ENCODE measurements at places on chromosomes 5 and 9.

DNA sequence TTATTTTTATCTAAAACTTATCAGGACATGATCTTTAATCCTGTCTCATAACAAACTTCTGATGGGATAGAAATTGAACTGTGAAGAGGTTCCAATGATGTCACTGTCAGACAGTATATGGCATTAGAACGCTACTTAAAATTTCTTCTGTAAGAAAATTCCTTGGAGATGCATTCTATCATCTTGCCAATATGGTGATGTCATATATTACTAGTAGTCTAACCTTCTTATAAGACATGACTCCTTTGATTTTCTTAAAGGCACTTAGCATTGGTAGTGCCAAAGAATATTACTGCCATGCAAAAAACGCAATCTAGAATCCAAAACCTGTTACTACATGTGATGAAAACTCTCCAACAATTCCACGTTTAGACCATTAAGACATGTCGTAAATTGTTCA lies 131.1 kb downstream of the SLC25A46 start:
- DNase-seq: no peak

DNA sequence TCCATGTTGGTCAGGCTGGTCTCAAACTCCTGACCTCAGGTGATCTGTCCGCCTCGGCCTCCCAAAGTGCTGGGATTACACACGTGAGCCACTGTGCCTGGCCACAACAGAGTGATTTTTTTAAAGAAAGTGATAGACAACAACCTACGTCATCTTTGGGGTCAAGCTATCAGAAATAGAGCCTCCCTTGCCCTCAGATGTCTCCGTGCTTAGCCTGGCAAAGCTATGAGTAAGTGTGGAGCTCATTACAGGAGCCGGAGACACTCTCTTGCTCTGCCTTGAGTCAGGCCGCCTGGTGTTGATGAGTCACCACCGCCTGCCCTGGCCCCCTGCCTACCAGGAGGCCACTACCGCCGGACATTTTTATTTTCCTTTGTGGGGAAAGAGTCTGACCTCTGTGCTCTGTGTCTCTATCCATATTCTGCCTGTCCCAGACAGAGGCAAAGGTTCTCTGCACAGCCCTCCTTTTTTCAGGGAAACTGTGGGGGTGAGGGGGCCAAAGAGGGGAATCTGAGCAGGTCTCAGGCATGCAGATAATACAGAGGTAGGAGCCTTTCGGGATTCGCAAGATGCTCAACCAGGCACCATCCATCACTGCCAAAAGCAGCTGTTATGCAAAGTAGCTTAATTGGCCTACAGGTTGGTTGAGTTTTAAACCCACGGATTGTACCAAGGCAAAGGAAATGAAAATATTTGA lies 123.7 kb upstream of the CPEB4 start:
- peak; percentile 98 for DNase-seq

- DNase-seq: no peak
Observed at GRCh38 chr9:107874591-107875369, 385.2 kb upstream of the KLF4 start.

GRCh38 chr9:95441081-95441480 lies 75.7 kb downstream of the PTCH1 start:
- no peak for DNase-seq

DNA sequence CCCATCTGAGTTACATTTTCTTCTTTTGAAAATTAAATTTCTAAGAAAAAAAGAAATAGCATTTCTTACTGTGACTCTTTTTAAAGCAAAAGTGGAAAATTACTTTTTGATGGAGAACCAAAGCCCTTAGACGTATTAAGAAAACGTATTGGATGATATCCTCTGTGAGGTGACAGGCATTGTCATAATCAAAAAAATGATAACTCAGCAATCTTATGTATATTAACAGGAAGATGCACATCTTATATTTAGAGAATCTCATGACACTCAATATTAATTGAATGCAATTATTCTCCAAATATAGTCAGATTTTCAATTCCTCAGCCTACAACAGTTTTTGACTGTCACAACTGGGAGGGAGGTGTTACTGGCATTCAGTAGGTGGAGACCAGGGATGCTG lies 25.1 kb downstream of the FGF10 start:
- DNase-seq: no peak

DNA sequence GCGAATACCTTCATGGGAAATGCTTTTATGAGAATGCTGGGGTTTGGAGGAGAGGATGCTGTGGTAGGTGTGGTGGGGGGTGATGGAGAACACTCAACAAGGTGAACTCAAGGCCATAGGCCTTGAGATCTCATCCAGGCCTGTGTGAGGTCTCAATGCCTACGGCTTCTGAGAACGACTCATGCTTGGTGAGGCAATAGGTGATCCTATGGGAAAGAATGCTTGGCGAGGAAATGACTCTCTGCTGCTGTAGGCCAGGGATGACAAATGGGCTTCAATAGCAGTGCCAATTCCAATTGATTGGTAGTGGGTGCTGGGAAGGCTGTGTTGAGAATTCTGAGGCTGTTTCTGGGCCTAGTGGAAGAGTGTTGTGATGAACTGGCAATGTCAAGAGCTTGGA lies 280.2 kb upstream of the CLINT1 start:
- no peak for DNase-seq

GRCh38 chr5:154519359-154519758 lies 41.3 kb upstream of the HAND1 start:
- peak; percentile 27 for DNase-seq

GRCh38 chr5:133552925-133553525 lies 59.3 kb downstream of the FSTL4 start:
- DNase-seq: peak; percentile 65

- no peak for DNase-seq
Observed at GRCh38 chr5:142650060-142650459, 35.8 kb downstream of the FGF1 start.

GRCh38 chr5:52856564-52856963 lies 68.8 kb downstream of the ITGA1 start:
- DNase-seq: peak; percentile 60

GRCh38 chr9:79193001-79193400 lies 378.8 kb upstream of the TLE4 start:
- peak; percentile 61 for DNase-seq

- no peak for DNase-seq
Observed at GRCh38 chr5:150847334-150847695, 994 bp downstream of the IRGM start.

- DNase-seq: peak; percentile 87
Observed at GRCh38 chr9:130680836-130681768, 12.5 kb upstream of the EXOSC2 start.

DNA sequence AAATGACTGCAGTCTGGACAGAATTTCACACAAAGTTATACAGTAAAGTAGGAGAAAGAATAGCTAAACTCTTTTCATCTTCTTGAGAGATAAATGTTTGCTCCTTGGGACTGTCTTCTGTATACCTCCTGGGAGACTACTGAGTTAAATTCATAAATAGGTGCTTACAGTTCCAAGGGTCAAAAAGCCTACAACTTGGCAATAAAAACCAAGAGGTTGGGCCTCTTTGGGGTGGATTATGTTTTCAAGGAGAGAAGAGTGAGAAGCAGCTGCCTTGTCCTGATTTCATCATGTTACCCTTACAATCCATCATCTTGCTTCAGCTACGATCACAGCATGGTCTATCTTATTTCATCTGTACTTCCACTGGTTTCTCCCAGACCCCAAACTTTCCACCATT lies 213.2 kb upstream of the RPS23 start:
- DNase-seq: no peak

DNA sequence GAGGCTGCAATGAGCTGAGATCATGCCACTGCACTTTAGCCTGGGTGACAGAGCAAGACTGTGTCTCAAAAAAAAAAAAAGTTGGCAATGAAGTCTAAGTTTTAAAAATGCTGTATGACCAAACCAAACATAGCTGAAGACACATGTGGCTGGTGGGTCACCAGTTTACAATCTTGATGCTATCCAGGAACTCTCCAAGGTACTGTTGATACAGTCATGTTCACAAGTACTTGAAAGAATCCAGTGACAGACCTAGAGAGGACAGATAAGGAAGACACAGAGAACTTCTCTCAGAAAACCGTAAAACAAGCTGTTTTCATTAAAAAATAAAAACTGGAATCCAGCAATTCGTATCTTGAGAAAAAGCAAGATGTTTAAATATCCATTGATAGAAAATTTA lies 95.7 kb downstream of the ACTBL2 start:
- DNase-seq: peak; percentile 61

DNA sequence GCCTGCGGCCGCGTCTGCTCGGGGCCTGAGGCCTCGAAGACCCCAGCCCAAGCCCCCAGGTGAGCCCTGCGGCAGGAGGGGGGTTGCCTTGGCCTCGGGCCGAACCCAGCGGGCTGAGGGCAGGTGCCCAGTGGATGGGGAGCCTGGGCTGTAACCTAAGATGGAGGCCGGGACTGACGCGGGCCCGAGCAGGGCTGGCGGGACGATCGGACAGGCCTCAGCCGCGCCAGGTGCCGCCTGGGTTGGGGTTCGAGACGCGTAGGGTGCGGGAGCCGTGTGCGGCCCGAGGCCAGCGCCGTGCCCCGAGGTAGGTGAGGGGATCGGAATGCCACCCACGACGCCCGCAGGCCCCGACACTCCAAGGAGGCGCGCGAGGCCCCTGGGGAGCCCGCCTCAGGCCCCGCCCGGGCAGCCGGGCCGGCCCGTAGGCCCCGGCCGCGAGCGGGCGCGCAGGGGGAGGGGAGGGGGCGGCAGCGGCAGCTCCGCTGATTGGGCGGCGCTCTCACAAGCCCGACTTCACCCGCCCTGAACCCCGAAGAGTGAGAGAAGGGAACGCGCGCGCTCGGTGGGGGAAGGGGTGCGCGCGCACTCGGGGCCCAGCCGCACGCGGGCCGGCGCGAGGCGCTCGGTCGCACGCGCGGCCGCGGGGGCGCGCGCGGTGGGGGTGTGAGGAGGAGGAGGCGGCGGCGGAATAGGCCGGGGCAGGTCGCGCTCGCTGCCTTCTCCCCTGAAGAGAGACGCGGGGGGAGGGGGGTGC lies at the start of gene NSD1:
NSD1 (plus strand) TSS at position 678 of the 757 bp plus-strand sequence. CDS start 1,331 bp downstream, outside the sequence.
- peak; percentile 91 for DNase-seq
